ENCODE measurements at places on chromosomes 12 and 14.
A peak's percentile ranks its signal among the peaks of the same experiment; 100 is the strongest.

DNA sequence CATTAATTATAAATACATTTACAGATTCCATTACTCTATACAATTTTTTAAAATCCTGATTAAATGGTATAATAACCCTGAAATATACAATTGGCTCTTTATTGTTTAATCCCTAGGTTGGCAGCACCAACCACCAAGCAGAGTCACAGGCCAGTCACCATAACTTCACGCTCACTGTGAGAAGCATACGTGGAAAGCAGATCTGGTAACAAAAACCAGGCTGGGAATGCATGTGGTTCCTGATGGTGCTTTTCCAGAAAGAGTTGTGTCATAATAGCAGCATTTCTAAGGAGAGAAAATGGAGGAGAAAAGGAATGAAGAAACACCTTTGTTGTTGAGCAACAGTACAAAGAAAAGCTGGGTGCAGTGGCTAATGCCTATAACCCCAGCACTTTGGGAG, 66.1 kb downstream of the SIX6 start:
- no peaks in the 10 kb centered on the region for H3K4me1 ChIP-seq
- no peak overlapping the region for H3K4me3 ChIP-seq
- H3K27ac ChIP-seq = no peak overlapping the region

DNA sequence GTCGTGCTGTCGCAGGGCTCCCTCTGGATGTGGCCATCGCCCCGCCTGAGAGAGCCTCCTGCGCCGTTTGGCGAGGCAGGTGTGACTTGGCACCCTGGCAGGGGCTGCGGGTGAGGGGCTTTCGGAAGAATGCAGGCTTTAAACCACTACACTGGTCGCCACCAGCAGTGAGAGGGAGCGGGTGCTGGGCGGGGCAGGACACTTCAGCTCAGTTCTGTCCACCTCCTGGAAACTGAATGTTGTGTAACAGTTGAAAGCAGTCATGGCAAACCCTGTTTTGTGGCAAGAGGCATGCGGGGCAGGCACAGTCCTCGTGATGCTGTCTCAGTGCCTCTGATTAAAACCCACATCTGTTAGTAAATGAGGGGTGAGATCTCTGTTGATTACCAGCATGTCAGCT, 55.9 kb downstream of the AACS start:
- no peaks in the 10 kb centered on the region for H3K4me1 ChIP-seq
- no peak for DNase-seq
- no peak overlapping the region for H3K4me3 ChIP-seq
- H3K27me3 ChIP-seq = no peaks in the 10 kb centered on the region
- no peak overlapping the region for H3K27ac ChIP-seq

GRCh38 chr14:37595809-37596621, 586 bp downstream of the TTC6 start:
- peak overlapping the region; percentile 65 for H3K27ac ChIP-seq
- H3K4me1 ChIP-seq = peaks cover 16% of the 10 kb centered on the region
- peaks cover 32% of the 10 kb centered on the region for H3K36me3 ChIP-seq

- peak overlapping the region; percentile 24 for H3K27ac ChIP-seq
- H3K27me3 ChIP-seq = no peaks in the 10 kb centered on the region
- peaks cover 68% of the 10 kb centered on the region for H3K4me1 ChIP-seq
- H3K36me3 ChIP-seq = peaks cover 63% of the 10 kb centered on the region
- H3K4me3 ChIP-seq = peak overlapping the region; percentile 50
- DNase-seq = no peak
Observed at GRCh38 chr12:67274186-67274585, 5.0 kb downstream of the CAND1 start.

- H3K27me3 ChIP-seq = no peaks in the 10 kb centered on the region
- DNase-seq = no peak
- no peak overlapping the region for H3K27ac ChIP-seq
- no peaks in the 10 kb centered on the region for H3K36me3 ChIP-seq
- no peak overlapping the region for H3K4me3 ChIP-seq
Observed at GRCh38 chr12:22180705-22181104, 134.7 kb downstream of the CMAS start.

DNA sequence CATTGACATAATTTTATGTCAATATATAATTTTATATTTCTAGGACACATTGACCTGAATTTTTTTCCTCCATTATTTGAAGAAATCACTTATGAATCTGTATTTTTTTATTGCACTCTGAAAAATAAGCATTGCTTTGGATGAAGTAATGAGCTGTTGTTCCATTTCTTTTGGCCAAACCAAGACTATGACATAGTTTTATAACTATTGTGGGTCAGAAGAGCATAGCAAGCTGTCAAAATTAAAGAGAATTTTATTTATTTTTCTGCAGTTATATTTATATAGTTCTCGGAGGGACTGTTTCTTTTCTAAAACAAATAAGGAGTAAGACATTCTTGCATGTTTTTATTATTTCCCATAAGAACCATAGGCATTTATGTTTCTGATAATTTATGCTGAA, 8.5 kb downstream of the C12orf75 start:
- no peak for DNase-seq
- no peaks in the 10 kb centered on the region for H3K27me3 ChIP-seq
- peaks cover 10% of the 10 kb centered on the region for H3K4me1 ChIP-seq
- H3K36me3 ChIP-seq = peaks cover 24% of the 10 kb centered on the region
- H3K4me3 ChIP-seq = no peak overlapping the region
- H3K27ac ChIP-seq = no peak overlapping the region

DNA sequence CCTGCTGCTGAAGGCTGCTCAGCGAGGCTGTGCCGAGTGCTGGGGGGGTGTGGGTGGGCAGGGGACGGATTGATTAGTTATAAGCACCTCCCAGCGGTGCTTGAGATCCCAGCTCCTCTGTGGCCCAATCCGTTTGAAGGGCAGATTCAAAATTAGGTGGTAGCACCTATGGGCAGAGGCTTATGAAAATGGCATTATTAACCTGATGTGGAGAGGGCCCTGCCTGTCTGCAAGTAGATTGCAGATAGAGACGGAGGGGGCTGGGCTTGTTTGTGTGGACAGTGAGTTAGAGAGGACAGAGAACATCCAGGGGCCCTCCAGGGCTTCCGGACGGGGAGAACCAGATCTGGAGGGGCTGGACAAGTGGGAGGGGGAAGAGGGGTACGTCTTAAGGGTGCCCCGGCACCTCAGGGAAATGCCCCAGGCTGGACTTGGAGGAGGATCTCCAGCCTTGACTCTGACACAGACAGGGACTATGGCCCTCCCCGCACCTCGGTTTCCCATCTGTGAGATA, at the start of gene RTL1:
Gene RTL1 (minus strand): TSS at position 51 of the 514 bp plus-strand sequence. CDS start 18,934 bp downstream, outside the sequence.
- no peaks in the 10 kb centered on the region for H3K36me3 ChIP-seq
- H3K27me3 ChIP-seq = peaks cover 64% of the 10 kb centered on the region
- no peak within 1 kb of the TSS for H3K4me3 ChIP-seq
- no peak within 1 kb of the TSS for H3K27ac ChIP-seq
- no peak for DNase-seq

- H3K36me3 ChIP-seq = peaks cover 15% of the 10 kb centered on the region
- H3K27me3 ChIP-seq = peaks cover 10% of the 10 kb centered on the region
- peaks cover 24% of the 10 kb centered on the region for H3K4me1 ChIP-seq
- peak overlapping the region; percentile 59 for H3K27ac ChIP-seq
Observed at GRCh38 chr14:21704338-21704737, 30.7 kb upstream of the OR4E1 start.

DNA sequence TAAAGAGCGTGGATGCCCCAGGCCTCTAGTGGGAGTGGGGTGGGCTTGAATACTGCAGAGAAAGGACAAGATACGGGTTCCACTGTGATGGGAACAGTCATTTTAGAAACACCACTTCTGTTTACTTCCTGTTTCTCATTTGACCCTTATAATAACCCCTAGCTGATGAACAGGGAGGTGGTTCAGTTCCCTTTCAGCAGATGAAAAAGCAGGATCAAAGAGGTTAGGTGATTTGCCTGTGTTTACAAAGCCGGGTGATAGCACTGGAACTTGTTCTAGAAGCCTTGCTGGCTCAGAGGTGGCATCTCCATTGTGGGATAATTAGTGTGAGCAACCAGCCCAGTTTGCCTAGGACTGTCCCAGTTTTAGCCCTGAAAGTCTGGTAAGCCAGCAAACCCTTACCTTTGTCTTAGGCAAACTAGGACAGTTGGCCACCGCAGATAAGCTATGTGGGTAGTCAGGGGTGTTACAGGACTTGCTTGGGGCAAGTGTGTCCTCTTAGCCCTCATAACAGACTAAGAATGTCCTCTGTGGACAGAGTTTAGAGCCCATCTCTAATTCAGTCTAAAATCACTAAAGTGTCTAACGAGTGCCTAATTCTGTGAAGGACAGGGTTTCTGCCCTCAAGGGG, 7.5 kb upstream of the LRP1-AS start:
- peaks cover 6% of the 10 kb centered on the region for H3K4me1 ChIP-seq
- no peaks in the 10 kb centered on the region for H3K27me3 ChIP-seq
- H3K27ac ChIP-seq = no peak overlapping the region

DNA sequence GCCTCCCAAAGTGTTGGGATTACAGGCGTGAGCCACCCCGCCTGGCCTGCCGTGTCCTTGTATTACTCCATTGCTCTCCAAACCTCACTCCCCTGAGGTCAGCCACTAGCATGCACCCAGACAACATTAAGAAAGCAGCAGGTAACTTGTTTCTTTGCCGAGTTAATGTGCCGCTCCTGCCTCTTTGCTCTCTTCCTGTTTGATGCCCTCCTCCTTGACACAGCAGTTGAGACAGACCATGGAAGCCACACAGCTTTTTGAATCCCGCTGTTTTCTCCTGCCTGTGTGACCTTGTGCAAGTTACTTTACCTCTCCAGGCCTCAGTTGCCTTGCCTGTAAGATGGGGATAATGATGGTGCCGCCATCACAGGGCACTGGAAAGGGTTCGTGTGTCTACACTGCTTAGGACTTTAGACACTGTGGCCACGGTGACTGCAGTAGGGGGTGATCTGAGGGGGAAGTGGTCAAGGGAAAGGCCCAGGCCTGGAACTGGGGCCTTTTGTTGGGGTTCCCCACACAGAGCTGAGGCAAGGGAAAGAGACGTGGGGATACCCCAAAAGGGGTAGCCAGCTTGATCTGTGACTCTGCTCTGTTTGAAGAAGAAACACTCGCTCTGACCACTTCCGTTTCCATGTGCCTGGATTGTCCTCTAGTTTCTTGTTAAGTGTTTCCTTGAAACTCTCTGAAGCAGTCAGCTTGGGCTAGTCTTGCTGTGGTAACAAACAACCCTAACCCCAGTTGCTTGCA, 69.3 kb downstream of the RIN3 start:
- peaks cover 90% of the 10 kb centered on the region for H3K4me1 ChIP-seq
- peaks cover 90% of the 10 kb centered on the region for H3K36me3 ChIP-seq
- H3K27ac ChIP-seq = peak overlapping the region; percentile 90
- DNase-seq = peak; percentile 61
- no peaks in the 10 kb centered on the region for H3K27me3 ChIP-seq
- peak overlapping the region; percentile 27 for H3K4me3 ChIP-seq

- no peaks in the 10 kb centered on the region for H3K36me3 ChIP-seq
- no peaks in the 10 kb centered on the region for H3K27me3 ChIP-seq
Observed at GRCh38 chr12:99309812-99310211, 337.7 kb upstream of the GARIN6 start.

DNA sequence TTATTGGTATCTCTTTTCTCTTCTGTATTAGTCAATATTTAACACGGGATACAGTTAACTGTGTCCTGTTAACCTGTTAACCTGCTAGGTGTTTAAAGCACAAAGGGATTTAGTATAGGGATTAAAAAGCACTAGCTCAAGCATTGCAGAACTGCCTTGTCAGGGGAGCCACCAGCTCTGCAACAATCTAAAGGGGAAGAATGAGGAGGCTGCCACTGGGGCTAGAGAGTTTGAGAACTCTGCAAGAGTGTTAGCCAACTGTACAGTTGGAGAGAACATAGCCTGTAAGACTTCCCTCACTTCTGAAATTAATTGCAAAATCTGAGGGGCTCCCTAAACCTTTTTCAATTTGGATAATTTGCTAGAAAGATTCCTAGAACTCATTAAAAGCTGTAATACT, 6.5 kb upstream of the VRK1 start:
- H3K4me1 ChIP-seq = peaks cover 2% of the 10 kb centered on the region
- no peaks in the 10 kb centered on the region for H3K36me3 ChIP-seq
- no peak for DNase-seq
- no peak overlapping the region for H3K4me3 ChIP-seq
- H3K27me3 ChIP-seq = peaks cover 3% of the 10 kb centered on the region

DNA sequence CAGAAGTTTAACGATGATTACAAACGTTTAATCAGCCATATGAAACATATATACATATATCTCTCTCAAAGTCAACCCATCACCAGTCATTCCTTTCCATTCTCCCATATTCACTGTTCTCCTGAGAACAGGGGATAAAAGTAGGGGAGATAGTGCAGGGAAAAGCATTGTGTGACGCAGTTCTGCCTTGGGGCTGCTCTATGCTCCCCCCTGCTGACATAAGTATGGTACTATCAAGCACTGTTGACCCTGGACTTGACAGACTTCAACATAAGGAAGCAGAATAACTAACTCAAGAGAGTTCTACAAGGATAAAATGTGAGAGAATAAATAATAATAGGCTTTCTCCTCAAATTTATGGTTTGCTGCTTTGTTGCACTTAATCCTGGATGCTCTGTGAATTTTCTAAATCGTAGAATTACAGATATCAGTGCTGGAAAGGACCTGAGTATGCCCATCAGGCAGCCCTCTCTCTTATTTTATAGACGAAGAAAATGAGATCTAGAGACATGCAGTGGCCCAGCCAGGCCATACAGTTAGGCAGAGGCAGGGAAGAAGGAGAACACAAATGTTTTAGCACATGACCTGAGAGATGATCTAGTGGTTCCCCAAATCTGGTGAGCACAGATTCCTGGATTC, 87.2 kb downstream of the SCN8A start:
- no peaks in the 10 kb centered on the region for H3K27me3 ChIP-seq
- no peaks in the 10 kb centered on the region for H3K36me3 ChIP-seq
- H3K4me1 ChIP-seq = no peaks in the 10 kb centered on the region

DNA sequence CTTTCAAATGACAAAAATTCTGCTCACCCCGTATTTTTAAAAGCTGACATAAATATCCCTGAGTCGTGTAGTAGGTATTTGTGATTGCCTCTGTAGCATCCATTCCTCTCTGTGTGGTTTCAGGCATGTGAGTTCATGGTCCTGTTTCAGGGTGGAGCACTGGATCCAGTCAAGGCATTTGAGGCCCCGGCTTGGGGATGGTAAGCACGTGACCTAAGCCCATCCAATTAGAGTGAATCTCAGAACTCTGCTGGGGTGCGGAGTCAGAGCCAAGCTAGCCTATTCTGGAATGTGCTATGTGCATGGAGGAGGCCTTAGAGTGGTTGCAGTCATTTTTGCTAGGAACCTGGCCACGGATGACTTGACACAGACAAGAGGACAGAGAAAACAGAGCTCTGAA, 4.3 kb upstream of the CSRP2 start:
- no peak overlapping the region for H3K27ac ChIP-seq
- no peak overlapping the region for H3K4me3 ChIP-seq
- H3K4me1 ChIP-seq = peaks cover 8% of the 10 kb centered on the region
- H3K36me3 ChIP-seq = no peaks in the 10 kb centered on the region

GRCh38 chr12:57063991-57064685, 14.2 kb upstream of the MYO1A start:
- H3K27ac ChIP-seq = peak overlapping the region; percentile 94
- peaks cover 70% of the 10 kb centered on the region for H3K36me3 ChIP-seq
- H3K4me3 ChIP-seq = peak overlapping the region; percentile 62
- peak; percentile 51 for DNase-seq
- no peaks in the 10 kb centered on the region for H3K27me3 ChIP-seq

DNA sequence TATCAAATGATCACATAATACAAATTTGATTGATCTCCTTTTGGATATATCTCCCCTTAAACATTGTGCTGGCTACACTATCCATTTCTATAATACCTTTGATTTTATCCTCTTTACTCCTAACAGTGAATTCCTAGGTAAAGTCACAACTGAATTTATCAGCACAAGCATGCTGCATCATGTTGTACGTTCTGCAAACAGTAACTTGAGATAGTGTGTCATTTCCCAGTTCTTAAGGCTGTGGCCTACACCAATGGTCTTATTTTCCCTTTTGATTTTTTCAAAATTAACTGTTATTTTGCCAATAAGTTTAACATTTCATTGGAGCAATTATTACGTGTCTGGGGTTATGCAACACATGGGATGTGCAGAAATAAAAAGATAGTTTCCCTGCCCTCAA, 24.8 kb downstream of the PRKCH start:
- H3K4me3 ChIP-seq = peak overlapping the region; percentile 86
- peak overlapping the region; percentile 94 for H3K27ac ChIP-seq
- H3K4me1 ChIP-seq = peaks cover 95% of the 10 kb centered on the region
- peaks cover 69% of the 10 kb centered on the region for H3K36me3 ChIP-seq
- no peaks in the 10 kb centered on the region for H3K27me3 ChIP-seq

All from activated naive CD8-positive, alpha-beta T cell treated with anti-CD3 and anti-CD28 coated beads for 36 hours (primary cell).